ENCODE measurements at places on chromosomes 6 and 20.

GRCh38 chr20:34222208-34222607, 19.0 kb upstream of the ASIP start:
- no peak for DNase-seq

DNA sequence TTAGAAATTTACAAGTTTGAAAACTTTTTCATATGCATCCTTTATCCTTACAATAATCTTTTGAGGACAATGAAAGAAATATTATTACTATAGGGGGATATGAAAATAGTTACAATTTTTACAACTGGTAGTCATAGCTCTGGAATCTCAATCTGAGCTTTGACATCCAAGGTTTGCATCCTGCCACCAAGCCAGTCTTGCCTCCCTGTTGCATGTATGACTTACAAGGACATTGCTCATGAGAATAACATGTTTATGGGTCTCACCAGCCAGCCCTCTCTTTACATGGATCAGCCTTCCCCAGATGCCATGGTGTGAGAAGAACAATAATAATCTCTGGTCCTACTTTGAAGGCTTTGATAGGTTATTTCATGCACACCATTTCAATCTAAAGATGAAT, 67.5 kb downstream of the THEMIS start:
- no peak for DNase-seq

GRCh38 chr6:143221698-143222097, 161.0 kb downstream of the AIG1 start:
- DNase-seq: no peak

- no peak for DNase-seq
These were observed 65.9 kb upstream of the SLC22A23 start for GRCh38 chr6:3522561-3523260.

GRCh38 chr20:63409066-63409833, 48.1 kb upstream of the CHRNA4 start:
- DNase-seq: no peak

- no peak for DNase-seq
These were observed 54.9 kb upstream of the FRMD1 start for GRCh38 chr6:168133687-168134559.

- DNase-seq: no peak
These were observed 39.0 kb downstream of the TPD52L1 start for GRCh38 chr6:125192610-125192930.

DNA sequence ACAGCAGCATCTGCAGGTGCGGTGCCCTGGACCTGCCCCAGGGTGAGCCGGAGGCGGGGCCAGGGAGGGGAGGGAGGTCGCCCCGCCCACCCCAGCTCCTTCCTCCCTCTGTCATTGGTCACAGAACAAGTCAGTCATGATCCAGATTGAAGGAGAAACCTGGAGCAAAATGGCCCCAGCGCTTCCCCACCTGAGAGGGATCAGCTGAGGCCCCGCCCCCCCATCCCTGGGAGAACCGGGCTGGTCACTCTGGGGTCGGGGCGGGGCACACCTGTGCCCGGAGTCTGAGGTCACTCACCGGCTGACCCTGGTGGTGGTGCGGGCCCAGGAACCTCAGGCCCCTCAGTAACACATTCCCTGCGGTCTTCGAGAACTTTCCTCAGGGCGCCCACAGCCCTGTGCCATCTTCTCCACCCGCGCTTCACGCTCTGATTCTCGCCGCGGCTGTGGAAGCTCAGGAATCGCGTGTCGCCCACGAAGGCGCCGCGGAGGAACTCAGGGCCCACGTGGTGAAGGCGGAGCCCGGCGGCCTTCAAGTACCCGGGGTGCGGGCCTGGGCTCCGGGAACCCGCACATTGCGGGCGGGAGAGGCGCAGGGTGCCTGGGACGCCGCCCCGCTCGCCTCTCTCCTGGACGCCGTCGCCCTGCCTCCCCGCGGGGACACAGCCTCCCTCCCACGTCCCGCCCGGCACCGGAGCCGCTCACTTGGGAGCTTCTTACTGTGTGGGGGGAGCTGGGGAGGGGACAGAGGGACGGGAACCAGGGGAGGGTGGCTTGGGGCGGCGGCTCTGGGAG, 36.4 kb upstream of the HLA-C start:
- no peak for DNase-seq

DNA sequence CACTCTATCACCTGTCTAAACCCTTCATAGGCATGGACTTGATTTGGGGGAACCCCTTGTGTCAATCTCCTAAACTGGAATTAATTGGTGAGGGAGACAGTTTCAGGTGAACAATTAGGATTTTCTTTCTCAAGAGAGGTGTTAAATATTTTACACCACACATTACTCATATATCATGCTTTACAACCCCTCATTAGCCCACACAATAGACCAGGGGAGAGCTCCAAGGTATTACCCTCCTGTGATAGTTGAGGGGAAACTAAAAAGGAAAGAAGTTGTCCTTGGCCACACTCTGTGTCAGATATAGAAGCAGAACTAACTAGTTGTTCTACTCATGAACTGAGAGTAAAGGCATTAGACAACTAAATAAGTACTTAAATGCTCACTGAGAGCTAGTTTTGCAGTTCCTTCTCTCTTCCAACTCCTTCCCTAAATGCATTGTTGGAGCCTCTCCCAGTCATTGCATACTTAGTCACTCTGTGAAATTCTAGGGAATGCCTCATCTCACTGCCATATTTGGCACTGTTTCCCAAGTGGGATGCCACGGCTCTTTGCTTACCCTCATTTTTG, 183.7 kb upstream of the CEP162 start:
- no peak for DNase-seq

DNA sequence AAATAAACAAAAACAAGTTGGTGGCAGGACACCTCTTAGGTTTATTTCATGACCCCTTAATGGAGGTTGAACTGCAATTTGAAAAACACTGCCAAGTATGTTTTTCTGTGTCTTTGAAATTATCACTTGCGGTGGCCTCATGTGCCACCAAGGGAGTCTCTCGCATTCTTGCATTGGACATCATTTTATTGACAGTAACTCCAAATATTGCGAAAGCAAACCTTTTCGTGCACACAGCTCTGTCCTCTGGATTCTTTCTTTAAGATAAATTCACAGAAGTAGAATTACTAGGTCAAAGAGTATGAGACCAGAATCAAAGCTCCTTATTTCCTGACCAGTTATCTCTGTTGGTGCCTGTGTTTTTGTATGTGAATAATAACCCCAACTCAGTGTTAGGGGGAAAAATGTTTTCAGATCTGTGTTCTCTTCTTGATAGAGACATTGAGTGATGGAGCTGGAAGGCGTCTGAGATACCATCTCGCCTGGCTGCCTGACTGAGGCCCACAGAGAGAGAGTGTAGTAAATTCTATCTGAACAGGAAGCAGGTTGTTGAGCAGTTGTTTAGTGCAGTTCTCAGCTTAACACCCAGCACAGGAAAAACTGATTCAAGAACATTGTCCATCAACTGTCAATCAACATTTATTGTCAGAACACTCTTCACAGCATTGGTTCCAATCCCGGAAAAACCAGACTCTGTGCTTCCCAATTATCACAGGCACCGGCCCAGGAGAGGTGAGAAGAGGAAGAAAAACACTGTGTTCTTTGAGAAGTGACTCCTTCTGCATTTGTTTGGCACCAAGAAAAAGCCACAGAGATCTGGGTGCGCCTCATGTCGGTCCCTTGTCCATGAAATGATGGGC, 2.2 kb upstream of the CCDC167 start:
- DNase-seq: no peak

- no peak for DNase-seq
These were observed 129.0 kb downstream of the TAF4 start for GRCh38 chr20:61936701-61937131.

GRCh38 chr6:138541823-138542481, 42.7 kb upstream of the NHSL1 start:
- DNase-seq: no peak

- DNase-seq: no peak
These were observed 247.1 kb downstream of the HIVEP2 start for GRCh38 chr6:142697922-142698321.

GRCh38 chr6:131486608-131487007, 86.4 kb upstream of the ARG1 start:
- DNase-seq: no peak

GRCh38 chr6:7765575-7766325, 39.9 kb downstream of the BMP6 start:
- no peak for DNase-seq

- peak; percentile 9 for DNase-seq
These were observed 1.9 kb upstream of the NR2E1 start for GRCh38 chr6:108163644-108164542.

GRCh38 chr20:31670371-31671228, 32.9 kb downstream of the COX4I2 start:
- no peak for DNase-seq

DNA sequence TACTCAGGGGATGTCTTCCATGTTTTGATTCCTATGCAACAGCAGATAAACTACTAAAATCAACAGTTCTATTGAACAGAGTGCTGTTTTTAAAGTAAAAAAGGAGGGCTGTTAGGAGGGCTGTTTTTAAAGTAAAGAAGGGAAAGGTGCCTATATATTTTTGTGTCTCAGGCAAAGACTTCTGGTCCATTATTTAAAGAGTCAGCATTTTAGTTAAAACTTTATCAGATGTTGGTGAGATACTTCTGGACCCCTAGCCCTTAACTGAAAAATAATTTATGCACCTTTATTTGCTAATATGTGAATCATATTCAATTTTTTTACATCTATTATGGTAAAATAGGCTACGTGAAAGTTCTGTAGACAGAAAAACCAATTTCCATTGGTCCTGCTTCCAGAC, 144.8 kb downstream of the MOXD1 start:
- no peak for DNase-seq

DNA sequence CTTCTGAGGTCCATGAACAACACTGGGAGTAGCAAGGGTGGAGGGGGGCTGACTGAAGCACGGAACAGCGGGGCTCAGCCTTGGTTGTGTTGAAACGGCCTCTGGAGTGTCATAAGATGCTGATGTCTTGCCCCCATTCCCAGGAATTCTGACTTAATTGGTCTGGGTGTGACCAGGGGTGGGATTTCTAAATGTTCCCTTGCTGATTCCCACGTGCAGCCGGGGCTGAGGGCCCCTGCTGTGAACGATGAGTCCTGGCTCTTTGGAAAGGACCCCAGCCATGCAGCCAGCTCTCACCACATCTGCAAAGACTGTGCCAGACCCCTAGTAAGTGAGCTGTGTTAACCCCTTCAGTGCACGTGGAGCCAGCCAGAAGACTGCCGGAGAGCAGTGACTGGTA, 28.6 kb upstream of the FAM50B start:
- no peak for DNase-seq
